OCI-M1 (cell line): ENCODE measurements at places on chromosomes 12 and 14.

DNA sequence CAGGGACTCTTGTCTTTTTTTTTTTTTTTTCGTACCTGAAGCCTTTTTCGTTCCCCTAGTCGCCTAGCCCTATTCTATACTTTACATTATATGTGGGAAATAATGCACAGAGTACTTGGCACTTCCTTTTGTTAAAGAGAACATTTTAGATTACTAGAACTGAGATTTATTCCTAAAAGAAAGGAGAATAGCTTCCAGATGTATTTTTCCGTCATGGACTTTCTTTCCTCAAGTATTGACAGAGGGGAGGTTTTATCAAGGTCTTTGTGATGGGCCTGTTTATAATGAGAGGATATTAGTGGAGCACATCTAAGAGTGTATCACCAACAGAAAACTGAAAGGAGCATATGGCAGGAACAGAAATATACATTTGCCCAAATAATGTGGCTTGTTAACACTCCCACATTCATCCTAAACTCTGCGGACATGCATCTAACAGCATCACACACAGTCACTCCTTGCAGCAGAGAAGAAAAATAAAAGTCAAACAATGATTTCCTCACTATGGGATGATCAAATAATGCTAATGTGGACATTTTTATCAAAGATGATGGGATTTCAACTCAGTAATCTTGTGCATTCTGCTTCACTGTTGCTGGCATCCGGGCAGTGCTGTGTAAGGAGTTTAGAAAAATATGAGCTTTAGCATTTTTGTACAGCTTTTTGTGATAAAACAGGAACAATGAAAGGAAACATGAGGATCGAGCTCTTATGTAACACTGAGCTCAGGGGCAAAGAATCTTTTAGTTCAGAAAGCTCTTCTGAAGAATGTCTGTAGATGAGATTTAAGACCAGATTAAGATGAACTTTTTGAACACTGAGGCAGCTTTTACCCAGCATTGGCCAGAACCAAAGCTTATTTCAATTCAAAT, 183.1 kb downstream of the EGLN3 start:
- DNase-seq, result no peak

- DNase-seq, result no peak
Measured at GRCh38 chr12:52082026-52082668, 2.6 kb downstream of the SMIM41 start.

DNA sequence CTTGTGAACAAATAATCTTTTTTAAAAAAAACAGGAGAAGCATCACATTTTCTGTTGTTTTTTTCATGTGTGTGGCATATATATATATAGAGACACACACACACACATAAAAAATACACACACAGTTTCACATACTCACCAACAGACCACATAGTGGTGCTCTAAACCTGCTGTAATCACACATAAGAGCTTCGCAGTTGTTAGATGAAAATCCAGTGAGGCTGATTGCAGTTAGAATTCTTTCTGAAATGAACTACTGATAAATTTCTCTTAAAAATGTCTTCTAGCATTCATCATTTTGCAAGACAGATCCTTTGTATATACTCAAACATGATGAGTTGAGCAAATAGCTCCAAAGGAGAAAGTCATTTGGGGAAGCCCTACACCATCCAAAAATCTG, 434.3 kb upstream of the STXBP6 start:
- DNase-seq, result no peak

- DNase-seq, result no peak
Measured at GRCh38 chr14:96205059-96205977, 679 bp downstream of the BDKRB2 start.

DNA sequence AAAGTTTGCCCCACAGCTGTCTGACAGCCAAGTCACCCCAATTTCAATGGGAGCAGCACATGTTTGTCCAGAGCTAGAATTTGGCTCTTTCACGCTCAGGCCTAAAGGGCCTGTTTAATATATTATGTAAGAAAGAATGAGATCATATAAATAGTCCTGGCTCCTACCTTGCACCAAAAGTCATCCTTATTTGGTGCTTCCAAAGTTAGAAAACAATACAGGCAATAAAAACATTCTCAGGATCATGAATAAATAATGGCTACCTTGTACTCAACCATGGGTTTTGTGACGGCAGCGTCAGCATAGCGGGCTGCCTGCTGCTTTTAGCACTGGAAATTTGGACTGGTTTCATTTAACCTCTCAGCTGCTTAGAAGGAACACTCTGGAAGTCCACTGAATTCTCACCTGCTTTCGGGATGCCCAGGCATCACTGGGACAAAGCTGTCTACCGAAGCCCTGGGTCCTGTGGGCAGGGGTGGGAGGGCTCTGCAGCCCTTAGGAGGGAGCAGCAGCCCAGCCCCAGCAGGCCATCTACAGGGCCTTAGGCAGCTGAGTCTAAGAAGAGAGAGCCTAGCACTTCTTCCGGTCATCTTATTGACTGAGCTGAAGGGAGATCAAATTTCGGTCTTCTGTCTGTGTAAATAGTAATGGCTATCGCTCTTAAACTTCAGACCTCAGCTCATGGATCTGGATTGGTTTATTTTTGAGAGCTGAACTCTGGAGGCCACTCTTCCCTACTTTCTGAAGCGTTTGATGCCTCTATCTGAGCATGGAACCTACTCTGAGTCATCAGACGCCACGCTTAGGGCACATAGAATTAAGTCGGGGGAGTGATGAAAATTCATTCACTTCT, 106.5 kb downstream of the SAMD4A start:
- DNase-seq, result no peak

DNA sequence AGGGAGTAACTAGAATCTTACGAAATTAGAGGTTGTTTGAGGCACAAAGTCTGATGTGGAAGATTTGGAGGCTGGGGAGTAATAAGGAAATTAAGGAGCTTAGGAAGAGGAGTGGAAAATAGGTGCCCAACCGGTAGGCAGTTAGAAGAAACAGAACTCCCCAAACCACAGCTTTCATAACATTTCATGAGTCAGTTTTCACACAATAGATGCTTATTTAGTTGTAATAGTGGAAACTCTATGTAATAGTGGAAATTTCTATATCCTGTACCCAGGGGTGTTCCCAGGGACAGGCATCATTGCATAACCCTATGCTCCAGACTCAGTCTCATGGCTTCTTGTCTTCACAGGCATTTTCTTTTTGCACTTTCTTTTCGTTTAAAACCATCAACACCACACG, 8.3 kb downstream of the C3AR1 start:
- DNase-seq, result peak; percentile 41

- no peak for DNase-seq
Measured at GRCh38 chr14:95547626-95548327, 12.9 kb downstream of the GLRX5 start.

DNA sequence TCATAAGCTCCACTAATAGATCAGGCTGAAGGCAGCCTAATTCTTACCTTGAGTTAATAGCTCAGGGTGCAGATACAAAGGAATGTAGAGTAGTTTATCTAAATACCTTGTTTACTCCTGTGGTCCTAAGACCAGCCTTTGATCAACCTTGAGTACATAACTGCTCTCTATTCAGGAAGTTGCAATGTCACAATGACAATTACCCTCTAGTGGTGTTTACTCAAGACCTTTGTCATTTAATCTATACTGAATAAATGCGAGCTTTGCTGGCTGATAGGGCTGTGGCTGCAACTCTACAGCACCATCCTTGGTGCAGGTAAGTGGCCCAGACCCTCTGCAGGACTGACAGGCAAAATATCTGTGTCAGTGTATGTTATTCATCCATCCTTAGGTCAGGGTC, 282.7 kb downstream of the ATXN7L3B start:
- DNase-seq, result no peak
